ENCODE measurements at places on chromosomes 12 and 14.

- no peak for DNase-seq
Measured at GRCh38 chr14:22566845-22567244, 22.2 kb downstream of the DAD1 start.

- peak; percentile 60 for DNase-seq
Measured at GRCh38 chr12:124379938-124380754, 85.3 kb downstream of the RFLNA start.

DNA sequence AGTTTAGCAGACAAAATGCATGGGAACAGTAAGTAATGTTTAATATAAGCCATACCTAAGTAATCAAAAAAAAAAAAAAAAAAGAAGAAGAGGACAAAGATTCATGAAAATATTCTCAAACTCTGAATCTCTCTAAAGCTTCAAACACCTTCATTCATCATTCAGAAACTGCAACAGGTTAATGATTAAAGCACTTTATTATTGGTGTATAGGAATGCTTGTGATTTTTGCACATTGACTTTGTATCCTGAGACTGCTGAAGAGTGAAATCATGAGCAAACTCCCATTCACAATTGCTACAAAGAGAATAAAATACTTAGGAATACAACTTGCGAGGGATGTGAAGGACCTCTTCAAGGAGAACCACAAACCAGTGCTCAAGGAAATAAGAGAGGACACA is 278.4 kb upstream of the DCN start:
- no peak for DNase-seq

DNA sequence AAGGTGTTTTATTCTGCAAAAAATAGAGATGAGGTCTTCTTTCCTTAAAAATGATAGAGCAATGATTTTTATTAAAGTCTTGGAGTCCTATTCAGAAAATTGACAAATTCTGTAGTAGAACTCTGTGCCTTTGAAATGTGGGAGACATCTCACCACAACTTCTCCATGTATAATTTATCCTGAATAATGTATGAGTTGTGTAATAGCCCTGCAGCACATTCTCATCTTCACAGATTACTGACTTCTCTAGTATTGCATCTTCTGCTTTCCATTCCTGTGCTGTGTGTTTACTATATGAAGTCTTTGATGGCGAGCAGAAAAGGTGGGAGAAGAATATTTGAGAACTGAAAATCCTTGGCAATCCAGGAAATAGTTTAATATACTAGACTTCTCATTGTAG is 255.6 kb downstream of the TTC6 start:
- DNase-seq: no peak

DNA sequence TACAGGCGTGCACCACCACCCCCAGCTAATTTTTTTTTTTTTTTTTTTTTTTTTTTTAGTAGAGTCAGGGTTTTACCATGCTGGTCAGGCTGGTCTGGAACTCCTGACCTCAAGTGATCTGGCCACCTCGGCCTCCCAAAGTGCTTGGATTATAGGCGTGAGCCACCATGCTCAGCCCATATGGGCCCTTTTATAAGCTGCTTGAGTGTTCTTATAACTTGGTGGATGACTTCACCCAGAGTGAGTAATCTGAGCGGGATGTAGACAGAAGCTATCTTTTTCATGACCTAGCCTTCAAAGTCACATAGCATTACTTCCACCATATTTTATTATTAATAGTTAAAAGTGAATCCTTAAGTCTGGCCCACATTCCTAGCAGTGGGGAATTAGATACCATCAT is 16.4 kb downstream of the BBOF1 start:
- no peak for DNase-seq

DNA sequence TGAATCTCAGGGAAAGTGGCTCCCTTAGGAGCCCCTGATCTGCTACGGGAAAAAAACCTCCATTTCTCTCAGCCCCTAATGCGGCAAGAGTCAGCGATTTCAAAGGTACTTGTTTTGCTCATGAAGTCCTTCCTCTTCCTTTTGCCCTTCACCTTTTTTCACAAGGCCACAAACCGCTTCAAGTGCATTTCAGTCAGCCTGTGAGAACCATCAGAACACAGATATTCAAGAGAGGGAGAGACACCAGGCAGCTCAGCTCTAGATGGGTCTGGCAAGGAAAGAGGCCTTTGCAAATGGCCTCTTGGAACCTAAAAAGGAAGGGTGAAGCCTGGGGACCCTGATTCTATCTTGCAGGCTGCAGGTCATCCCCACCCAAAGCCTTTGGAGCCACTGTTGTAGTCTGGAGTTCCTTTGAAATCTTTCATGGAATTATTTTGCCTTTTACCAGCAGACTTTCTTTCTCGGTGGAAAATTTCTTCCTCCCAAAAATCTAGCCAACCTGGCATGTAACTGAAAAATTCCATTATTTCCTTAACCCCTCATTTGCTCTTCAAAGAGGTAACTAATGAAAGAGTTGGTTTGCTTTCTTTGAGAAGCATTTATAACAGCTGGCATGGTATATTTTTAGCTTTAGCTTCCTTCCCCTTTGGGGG is 145.0 kb downstream of the SAMD4A start:
- no peak for DNase-seq

GRCh38 chr14:75299059-75299458 is 20.4 kb downstream of the FOS start:
- DNase-seq: peak; percentile 73

DNA sequence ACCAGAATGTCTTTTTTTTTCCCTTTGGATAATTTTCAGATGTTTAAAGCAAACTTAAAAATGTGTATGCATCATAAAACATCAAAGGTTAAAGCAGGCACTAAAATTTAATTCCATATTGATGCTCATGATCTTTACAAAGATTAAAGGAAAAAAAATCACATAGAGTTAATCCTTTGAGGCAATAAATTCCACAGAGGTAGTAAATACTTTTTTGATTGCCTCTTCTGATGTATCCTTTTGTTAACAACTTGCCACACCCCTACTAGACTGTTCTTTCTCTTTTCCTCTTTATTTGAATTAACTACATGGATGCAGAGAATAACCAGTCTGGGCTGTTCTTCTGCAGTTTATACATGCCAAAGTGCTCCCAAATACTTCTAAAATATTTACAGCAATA is 45.2 kb upstream of the KCNJ8 start:
- DNase-seq: no peak
